Thoracic aorta (tissue), 2 donors: ENCODE measurements at places on chromosomes 7 and 10. TPM values are rescaled to one million over a fixed set of nuclear protein-coding genes. Genes with fewer than 3 reads are reported as not detected.

Gene NYAP1
- total RNA-seq: 0.95 TPM

Gene GJC3
- not detected for total RNA-seq

Gene EBLN1
- total RNA-seq: not detected

Gene MYH16
- not detected for total RNA-seq

Gene MRC1
- 62.6 TPM for total RNA-seq

Gene CYP2E1
- 2.9 TPM for total RNA-seq

Gene HILPDA
- 19.8 TPM for total RNA-seq

Gene CDHR3
- total RNA-seq: 1.5 TPM

Gene TRIL
- total RNA-seq: 2.6 TPM

Gene EPHB6
- 25.3 TPM for total RNA-seq

Gene TRIM73
- total RNA-seq: 2.2 TPM

Gene MORN4
- total RNA-seq: 3.5 TPM

Gene RGR
- not detected for total RNA-seq

Gene MYO1G
- total RNA-seq: 13.8 TPM

Gene CYP2C19
- not detected for total RNA-seq
